Activated CD8-positive, alpha-beta T cell treated with anti-CD3 and anti-CD28 coated beads for 36 hours (primary cell): ENCODE measurements at places on chromosomes 5 and 9.

GRCh38 chr5:160254706-160255105 lies 25.4 kb downstream of the FABP6 start:
- H3K27me3 ChIP-seq: no peaks in the 10 kb centered on the region
- H3K4me3 ChIP-seq: no peak overlapping the region
- no peak for DNase-seq
- H3K36me3 ChIP-seq: no peaks in the 10 kb centered on the region

DNA sequence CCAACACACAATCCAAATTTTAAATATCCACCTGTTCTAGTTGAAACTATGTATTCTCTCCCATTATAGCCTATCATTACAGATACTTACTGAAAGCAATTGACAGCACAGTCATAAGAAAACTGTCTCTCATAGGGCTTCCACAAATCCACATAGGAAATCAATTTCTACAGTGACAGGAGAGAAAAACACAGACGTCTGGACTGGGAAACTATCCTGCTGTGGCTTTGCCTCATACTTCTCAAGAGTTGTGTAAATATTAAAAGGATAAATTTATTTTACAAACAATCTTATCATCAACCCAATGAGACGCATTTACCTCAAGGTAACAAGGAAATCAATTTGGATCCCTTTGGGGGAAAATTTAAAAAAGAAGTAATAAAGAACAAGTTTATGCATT lies 517.5 kb downstream of the EFNA5 start:
- no peaks in the 10 kb centered on the region for H3K4me1 ChIP-seq
- H3K36me3 ChIP-seq: no peaks in the 10 kb centered on the region
- no peaks in the 10 kb centered on the region for H3K27me3 ChIP-seq
- no peak for DNase-seq
- H3K27ac ChIP-seq: no peak overlapping the region
- H3K4me3 ChIP-seq: no peak overlapping the region

GRCh38 chr9:129866394-129867135 lies 31.3 kb downstream of the USP20 start:
- H3K36me3 ChIP-seq: peaks cover 66% of the 10 kb centered on the region
- peak overlapping the region; percentile 94 for H3K27ac ChIP-seq

GRCh38 chr9:94872083-94872833 lies 145.8 kb downstream of the AOPEP start:
- peaks cover 9% of the 10 kb centered on the region for H3K36me3 ChIP-seq
- H3K4me3 ChIP-seq: no peak overlapping the region
- no peak overlapping the region for H3K27ac ChIP-seq
- DNase-seq: no peak

DNA sequence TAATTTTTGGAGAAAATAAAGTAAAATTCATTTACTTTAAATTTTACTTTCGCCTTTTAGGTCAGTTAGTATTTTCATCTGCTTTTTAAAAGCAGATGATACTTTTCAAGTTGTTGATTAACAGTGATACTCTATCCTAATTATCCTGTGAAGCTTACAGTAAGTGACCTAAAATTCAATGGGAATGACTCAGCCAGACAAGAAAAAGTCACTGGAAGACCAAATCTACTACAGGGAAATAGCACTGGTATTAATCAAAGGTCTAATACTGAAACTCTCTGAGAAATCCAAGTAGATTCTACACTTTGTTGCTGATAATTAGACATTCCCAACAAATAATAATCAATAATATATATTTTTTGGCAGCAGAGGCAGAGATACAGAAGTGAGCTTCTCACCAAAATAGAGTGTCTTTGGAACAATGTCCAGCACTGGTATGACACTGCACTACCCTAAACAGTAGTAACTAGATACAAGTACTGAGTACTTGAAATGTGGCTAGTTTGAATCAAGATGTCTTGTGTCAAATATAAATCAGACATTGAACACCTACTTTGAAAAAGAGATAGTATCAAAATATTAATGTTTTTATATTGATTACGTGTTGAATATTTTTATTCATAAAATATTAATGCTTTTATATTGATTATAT lies 22.8 kb upstream of the ELL2 start:
- H3K36me3 ChIP-seq: no peaks in the 10 kb centered on the region
- DNase-seq: no peak
- H3K27ac ChIP-seq: no peak overlapping the region

DNA sequence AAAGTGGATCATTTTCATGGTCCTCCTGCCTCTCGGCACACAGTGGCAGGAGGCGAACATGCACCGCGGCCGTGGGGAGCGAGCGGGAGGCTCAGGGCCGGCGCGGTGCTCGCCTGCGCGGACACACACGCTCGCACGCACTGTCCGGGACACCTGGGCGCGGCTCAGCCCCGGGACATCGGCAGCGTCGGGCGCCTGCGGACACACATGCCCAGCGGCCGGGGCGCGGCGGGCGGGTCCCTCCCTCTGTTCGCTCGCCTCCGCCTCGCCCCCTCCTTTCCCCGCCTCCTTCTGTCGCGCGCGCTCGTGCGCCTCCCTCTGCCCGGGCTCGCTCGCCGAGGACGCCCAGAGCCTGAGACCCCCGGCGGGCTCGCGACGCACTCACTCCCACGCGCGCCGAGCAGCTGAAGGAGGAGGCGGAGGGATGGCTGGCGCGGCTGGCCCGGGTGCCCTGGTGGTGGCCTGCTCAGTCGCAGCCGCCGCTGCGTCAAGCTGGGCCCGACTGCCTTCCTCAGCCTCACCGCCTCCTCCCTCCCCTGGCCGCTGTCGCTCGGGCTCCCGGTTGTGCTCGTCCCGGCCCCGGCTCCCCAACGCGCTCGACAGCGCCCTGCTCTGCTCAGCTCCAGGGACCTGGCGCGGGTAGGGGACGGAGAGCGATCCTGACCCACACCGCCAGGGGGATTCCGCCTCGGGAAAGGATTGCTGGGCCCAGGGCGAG lies at the start of gene FRMD3:
Gene FRMD3, minus strand, starts transcription at position 230 of the 718 bp plus-strand sequence. Its CDS starts 170 bp downstream, at position 60.
- H3K36me3 ChIP-seq: no peaks in the 10 kb centered on the region
- H3K27ac ChIP-seq: no peak within 1 kb of the TSS
- DNase-seq: peak; percentile 36
- H3K4me1 ChIP-seq: no peaks in the 10 kb centered on the region

DNA sequence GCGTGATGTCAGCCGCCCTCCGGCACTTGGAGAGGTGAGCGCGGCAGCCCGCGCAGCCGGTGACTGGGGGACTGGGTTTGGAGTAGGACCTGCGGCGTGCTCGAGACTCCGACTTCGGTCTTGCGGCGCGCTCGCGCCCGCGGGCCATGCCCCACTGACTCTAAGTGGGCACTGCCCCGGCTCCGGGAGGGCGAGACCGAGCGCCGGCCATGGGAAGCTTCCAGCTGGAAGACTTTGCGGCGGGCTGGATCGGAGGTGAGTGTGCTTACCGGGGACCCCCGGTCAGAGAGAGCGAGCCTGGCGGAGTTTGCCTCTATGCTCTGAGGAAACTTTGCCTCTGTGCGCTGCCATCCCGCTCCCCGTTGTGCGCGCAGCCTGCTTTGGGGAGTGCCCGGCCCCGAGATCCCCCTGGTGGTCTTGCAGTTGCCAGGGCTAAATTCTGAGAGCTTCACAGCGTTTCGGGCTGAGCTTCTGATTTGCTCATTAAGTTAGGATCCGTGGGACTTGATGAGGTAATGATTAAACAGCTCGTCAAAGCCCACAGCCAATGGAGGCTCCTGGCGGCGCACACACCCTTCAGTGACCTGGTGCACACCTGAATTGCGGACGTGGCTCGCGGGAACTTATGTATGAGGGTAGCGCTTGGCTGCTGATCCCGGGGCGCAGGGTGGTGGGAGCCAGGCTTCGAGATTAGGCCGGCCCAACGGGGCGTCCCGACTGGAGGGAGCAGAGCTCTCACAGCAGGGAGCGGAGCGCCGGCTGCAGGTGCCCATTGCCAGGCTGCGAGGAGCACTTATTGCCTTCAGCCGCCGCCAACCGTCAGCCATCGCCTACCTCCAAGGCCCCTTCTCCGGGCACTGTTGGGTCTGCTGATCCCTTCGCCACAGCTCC lies at the start of gene SLC25A48:
Gene SLC25A48, plus strand, starts transcription at position 25 of the 891 bp plus-strand sequence. Its CDS starts 185 bp downstream, at position 210.
- no peaks in the 10 kb centered on the region for H3K4me1 ChIP-seq
- peak; percentile 58 for DNase-seq
- no peak within 1 kb of the TSS for H3K4me3 ChIP-seq

DNA sequence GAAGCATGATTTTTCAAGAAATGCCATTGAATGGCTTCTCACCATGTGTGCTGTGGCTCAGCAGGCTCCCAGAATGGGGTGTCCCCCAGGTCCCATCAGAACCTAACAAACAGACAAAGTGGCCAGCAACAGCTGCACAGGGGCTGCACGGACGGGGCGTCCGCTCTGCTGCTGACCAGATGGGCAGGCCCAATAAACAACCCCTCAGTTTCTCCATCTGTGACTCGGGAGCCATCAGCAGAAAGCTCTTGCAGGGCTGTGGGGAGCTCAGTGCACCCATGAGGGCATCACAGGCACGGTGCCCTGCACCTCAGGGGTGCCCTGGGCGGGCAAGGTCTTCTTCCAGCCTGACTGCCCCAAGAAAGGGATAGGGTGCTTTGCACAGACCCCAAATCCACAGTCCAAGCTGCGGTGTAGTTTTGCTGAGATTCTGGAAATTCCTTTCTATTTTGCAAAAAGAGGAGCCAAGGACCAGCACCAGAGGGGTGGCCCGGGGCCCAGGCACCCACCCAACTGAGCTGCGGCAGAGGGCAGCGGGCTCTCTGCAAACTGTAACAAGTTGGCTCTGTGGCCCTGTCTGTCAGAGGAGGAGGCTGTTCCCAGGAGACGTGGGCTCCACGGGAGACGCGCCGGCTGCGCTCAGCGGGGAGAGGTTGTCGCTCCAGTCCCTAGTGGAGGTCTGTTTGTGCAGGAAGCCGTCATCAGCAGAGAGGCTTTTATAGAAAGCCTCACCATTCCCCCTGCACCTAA lies 138.7 kb upstream of the PPP1R26 start:
- no peak for DNase-seq
- H3K36me3 ChIP-seq: no peaks in the 10 kb centered on the region
- H3K4me3 ChIP-seq: no peak overlapping the region
- no peak overlapping the region for H3K27ac ChIP-seq
- H3K27me3 ChIP-seq: no peaks in the 10 kb centered on the region

DNA sequence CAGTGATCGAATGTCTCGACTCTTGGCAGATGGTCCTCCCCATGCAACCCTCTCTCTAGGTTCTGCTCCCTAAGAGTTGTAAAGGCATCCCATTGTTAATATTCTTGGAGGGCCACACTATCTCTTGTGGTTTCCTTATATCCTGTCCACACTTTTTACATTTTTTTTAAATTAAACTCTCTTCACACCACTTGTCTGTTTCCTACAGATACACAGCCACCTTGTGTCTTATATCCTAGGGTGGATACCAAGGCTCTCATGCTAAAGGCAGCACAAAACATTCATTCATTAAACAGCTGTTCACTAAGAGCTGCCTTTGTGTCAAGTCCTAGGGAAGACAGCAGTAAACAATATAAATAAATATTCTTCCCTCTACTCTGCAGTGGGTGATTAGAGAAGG lies 60.5 kb upstream of the SHISAL2B start:
- no peaks in the 10 kb centered on the region for H3K36me3 ChIP-seq
- no peak overlapping the region for H3K4me3 ChIP-seq
- no peaks in the 10 kb centered on the region for H3K4me1 ChIP-seq
- DNase-seq: no peak
- H3K27ac ChIP-seq: no peak overlapping the region

- H3K36me3 ChIP-seq: no peaks in the 10 kb centered on the region
- peaks cover 47% of the 10 kb centered on the region for H3K4me1 ChIP-seq
- no peaks in the 10 kb centered on the region for H3K27me3 ChIP-seq
- no peak for DNase-seq
Observed at GRCh38 chr5:143585970-143586369, 182.5 kb upstream of the NR3C1 start.

DNA sequence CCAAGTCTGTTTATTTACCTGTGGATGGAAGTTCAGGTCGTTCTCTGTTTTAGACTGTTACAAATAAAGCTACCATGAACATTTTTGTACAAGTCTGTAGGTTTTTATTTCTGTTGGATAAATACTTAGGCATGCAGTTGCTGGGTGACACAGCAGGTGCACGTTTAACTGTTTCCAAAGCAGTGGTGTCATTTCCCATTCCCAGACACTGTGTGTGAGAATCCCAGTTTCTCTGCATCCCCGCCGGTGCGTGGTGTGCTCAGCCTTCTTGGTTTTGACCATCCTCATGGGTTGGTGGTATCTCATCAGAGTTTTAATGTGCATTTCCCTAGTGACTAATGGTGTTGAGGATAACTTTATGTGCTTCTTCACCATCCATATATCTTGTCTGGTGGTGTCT lies 27.2 kb downstream of the AHRR start:
- no peak overlapping the region for H3K4me3 ChIP-seq
- H3K27me3 ChIP-seq: peaks cover 1% of the 10 kb centered on the region
- DNase-seq: no peak
- no peak overlapping the region for H3K27ac ChIP-seq
- peaks cover 17% of the 10 kb centered on the region for H3K4me1 ChIP-seq
- peaks cover 36% of the 10 kb centered on the region for H3K36me3 ChIP-seq

- no peak overlapping the region for H3K4me3 ChIP-seq
- DNase-seq: peak; percentile 53
- H3K4me1 ChIP-seq: no peaks in the 10 kb centered on the region
- no peak overlapping the region for H3K27ac ChIP-seq
Observed at GRCh38 chr5:126544087-126544740, 50.8 kb downstream of the ALDH7A1 start.

- H3K27ac ChIP-seq: no peak overlapping the region
- no peak for DNase-seq
- H3K36me3 ChIP-seq: no peaks in the 10 kb centered on the region
- H3K27me3 ChIP-seq: peaks cover 15% of the 10 kb centered on the region
- H3K4me3 ChIP-seq: no peak overlapping the region
Observed at GRCh38 chr5:37847978-37848425, 8.2 kb upstream of the GDNF start.
